Progenitor cell of endocrine pancreas (in vitro differentiated cells): ENCODE measurements at places on chromosomes 2 and 18.

DNA sequence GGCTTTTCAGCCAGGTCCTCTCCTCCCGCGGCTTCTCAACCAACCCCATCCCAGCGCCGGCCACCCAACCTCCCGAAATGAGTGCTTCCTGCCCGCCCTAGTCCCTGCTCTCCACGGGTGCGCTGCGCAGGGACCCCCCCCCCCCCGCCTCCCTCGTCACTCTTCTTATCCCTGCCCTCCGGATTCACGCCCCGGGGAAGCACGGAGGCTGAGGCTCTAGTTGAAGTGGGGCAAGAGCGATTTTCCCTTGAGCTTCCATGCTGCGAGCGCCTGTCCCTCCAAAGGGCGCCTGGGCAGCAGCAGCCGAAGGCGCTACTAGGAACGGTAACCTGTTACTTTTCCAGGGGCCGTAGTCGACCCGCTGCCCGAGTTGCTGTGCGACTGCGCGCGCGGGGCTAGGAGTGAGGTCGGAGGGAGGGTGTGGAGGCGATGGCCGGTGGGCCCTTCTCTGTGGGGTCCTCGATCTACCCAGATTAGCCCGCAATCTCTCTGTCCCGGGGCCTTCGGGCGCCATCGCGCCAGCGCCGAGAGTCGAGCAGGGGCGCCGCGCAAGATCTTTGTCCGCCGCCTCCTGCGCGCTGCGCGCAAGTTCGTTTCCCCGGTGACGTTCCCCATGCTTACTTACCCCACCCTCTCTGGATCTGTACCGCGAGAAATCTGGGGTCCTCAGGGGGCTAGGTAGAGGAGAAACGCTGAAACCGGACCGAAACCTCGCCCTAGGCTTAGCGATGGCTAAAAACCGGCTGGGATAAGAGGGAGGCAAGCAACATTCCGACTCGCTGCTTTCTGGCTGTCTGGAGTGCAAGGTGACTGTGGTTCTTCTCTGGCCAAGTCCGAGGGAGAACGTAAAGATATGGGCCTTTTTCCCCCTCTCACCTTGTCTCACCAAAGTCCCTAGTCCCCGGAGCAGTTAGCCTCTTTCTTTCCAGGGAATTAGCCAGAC is 677 bp downstream of the GAD1 start:
- H3K36me3 ChIP-seq: no peaks in the 10 kb centered on the region
- peaks cover 27% of the 10 kb centered on the region for H3K4me1 ChIP-seq
- peak overlapping the region; percentile 67 for H3K27ac ChIP-seq

DNA sequence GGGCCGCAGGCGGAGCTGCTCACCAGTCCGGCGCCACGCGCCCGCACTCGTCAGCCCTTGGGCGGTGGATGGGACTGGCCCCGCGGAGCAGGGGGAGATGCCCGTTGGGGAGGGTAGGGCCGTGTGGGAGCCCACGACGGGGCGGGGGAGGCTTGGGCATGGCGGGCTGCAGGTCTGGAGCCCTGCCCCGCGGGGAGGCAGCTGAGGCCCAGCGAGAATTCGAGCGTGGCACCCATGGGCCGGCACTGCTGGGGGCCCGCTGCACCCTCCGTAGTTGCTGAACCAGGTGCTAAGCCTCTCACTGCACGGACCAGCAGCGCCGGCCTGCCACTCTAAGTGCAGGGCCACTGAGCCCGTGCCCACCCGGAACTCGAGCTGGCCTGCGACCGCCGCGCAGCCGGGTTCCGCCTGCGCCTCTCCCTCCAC is 182.4 kb upstream of the ERBB4 start:
- H3K27me3 ChIP-seq: no peaks in the 10 kb centered on the region
- no peak overlapping the region for H3K27ac ChIP-seq
- no peaks in the 10 kb centered on the region for H3K4me1 ChIP-seq
- H3K36me3 ChIP-seq: peaks cover 1% of the 10 kb centered on the region
- DNase-seq: no peak

DNA sequence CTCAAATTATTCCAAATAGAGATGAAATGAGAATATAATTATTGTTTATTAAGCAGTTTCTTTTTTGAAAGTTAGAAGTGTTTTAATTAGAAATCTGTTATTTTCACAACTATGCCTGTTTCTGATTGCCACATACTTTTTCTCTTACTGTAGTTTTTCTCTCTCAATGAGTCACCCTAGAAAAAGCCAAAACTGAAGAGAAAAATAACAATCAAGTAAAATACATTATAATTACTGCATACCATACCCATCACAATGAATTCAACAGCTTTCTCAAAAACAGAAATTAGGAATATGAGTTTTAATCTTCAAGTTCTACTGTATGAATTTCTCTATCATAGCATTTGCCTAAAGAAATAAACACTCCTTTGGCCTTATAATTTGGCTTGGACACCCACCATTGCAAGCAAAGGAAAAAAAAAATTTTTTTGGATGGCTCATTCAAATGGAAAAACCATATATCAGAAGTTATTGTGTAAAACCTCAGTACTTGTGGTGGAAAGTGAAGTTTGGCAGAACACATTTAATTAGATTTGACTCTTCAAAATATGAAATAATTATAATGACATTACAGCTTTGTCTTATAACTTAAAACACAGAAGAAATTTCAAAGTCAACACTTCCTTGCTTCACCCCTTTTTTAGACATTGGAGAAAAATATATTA is 138.5 kb downstream of the DYM start:
- H3K4me1 ChIP-seq: peaks cover 5% of the 10 kb centered on the region
- H3K36me3 ChIP-seq: no peaks in the 10 kb centered on the region
- no peaks in the 10 kb centered on the region for H3K27me3 ChIP-seq
- DNase-seq: no peak

DNA sequence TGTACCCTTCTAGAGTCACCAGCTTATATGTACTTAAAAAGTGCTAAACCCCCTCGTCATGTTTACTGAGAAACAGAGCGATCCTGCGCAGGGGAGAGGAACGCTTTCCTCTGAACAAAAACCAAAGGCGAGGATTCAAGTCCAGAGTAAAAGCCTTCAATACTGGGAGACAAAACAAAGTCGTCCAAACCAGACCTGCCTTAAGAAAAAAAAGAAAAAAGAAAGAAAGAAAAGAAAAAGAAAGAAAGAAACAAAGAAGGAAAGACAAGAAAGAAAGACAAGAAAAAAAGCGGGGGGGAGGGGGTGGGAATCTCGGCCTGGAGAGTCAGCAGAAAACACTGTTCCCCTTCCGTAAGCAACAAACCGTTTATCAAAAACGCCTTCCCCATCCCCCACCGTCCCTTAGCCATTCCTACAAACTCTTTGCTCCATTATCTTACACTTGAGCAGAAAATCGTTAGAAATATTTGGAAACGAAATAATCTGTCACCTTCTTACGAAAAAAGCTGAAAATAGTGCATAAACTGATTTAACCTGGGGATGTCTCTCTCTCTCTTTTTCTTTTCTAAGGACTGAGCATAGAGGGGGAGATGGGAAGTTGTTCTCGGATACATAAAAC is 3.3 kb downstream of the PTGR3 start:
- H3K36me3 ChIP-seq: peaks cover 8% of the 10 kb centered on the region
- H3K4me3 ChIP-seq: peak overlapping the region; percentile 72
- H3K27me3 ChIP-seq: peaks cover 18% of the 10 kb centered on the region

GRCh38 chr2:112534826-112535225 is 7.4 kb upstream of the POLR1B start:
- H3K36me3 ChIP-seq: peaks cover 3% of the 10 kb centered on the region
- no peak overlapping the region for H3K27ac ChIP-seq
- H3K27me3 ChIP-seq: no peaks in the 10 kb centered on the region
- no peak overlapping the region for H3K4me3 ChIP-seq
- DNase-seq: no peak

DNA sequence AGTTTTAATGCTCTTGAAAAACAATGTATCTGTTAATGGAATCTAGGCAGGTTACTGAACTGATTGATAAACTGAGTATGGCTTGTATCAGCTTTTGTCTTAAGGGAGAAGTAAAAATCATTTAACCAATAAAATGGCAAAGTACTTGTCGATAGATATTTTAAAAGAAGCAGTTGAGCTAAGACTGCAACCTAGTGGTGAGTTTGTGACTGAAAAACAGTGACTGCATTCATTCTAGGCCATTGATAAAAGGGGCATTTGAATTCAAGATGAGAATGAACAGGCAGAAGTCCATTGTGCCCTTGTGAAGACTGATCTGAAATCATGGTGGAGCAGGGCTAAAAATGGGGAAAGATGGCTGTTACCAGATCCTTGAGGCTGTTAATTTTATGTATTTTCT is 59.4 kb upstream of the MSTN start:
- no peak for DNase-seq
- H3K36me3 ChIP-seq: no peaks in the 10 kb centered on the region
- no peak overlapping the region for H3K27ac ChIP-seq
- H3K4me1 ChIP-seq: peaks cover 5% of the 10 kb centered on the region

DNA sequence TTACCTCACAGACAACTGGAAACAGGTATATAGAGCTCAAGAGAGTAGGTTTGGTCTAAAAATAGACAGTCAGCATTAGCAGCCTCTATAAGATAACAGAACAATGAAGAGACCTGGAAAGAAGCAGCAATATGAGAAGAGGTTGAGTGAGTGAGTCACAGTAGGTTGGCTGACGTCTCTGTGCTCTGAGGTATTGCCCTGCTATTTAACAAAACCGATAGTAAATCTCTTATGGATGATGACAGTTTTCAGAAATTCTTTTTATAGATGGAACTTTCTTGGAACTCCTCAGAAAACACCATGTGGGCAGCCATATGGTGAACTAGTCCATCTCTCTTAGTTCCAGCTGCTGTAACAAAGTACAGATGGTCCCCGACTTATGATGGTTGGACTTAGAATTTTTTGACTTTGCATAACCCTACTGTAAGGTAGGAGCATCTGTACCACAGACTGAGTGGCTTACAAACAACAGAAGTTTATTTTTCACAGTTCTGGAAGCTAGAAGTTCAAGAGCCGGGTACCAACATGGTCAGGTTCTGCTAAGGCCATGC is 123.5 kb downstream of the MBD2 start:
- no peaks in the 10 kb centered on the region for H3K4me1 ChIP-seq
- no peak overlapping the region for H3K27ac ChIP-seq
- H3K4me3 ChIP-seq: no peak overlapping the region
- H3K27me3 ChIP-seq: no peaks in the 10 kb centered on the region
- DNase-seq: no peak
- no peaks in the 10 kb centered on the region for H3K36me3 ChIP-seq
